Stimulated activated CD8-positive, alpha-beta memory T cell treated with anti-CD3 and anti-CD28 coated beads, Interleukin-4, amount 100 ng/mL, for 1 hour (primary cell): ENCODE measurements at places on chromosomes 6 and 20.

- DNase-seq: no peak
These were observed 709.6 kb upstream of the MARCKS start for GRCh38 chr6:113147544-113147943.

- no peak for DNase-seq
These were observed 71.9 kb upstream of the CNR1 start for GRCh38 chr6:88238065-88238464.

- DNase-seq: no peak
These were observed 34.8 kb upstream of the CD83 start for GRCh38 chr6:14082771-14083170.

DNA sequence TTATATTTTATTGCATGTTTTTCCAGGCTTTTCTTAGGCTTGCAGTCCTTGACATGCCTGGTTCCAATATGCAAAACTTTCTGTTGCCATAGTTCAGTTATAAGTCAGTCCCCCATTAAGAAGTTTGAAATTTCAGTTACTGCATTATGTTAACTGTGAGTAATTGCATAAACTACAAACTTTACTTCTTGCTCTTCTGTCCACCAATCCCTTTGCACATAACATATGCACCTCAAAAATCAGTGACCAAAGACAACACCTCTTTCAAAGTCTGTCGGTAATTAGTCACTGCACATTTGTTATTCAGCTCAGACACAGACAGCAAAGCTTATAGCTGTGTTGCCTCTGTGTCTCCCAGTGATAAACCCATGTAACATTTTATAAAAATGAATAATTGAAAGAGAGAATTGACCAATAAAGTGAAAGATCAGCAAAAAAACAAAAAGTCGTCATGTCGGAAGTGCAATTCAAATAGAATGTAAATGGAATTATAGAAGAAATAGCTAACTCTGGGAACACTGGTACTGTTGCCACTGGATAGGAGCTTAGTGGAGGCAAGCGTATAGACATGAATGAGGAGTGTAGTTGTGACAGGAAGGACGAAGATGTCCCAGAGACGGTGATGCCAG lies 50.3 kb upstream of the BTBD3 start:
- DNase-seq: no peak

- no peak for DNase-seq
These were observed 38.6 kb downstream of the TFEB start for GRCh38 chr6:41696788-41697187.
